ENCODE measurements at places on chromosomes 11 and 22.

GRCh38 chr22:27719535-27720227 is 81.9 kb downstream of the MN1 start:
- no peak for DNase-seq

DNA sequence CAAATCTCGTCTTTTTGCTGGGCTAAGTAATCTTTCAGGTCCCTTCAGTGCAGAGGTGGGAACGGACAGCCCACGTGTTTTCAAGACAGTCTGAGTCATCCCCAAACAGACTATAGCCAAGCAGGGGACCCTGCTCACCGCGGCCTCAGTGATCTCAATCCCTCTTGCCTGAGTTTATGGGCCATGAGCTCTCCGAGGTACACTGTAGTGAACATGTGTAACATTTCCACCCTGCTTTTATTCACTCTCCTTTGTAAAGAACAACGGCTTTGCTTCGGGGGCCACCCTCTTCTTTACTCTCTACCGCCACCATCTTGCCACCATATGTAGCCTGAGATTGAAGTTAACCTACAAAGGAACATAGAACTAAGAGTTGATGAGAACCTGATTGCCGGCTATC is 11.5 kb upstream of the KCTD14 start:
- no peak for DNase-seq

DNA sequence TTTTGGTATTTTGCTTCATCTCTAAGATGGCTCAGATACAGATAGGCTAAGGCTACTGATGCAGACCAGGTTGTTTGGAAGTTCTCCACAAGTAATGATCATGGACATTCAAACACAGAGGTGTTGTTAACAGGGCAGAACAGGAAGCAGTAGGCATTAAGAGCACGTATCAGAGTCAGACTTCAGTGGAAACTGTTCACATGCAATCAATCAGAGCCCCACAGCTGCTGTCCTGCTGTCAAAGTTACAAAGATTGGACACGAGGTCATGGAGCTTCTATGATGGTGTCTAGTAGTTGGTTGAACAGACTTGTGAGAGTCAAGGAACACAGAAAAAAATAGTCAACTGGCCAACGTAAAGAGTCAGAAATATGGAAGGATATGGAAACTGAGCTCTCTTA is 19.8 kb downstream of the OR10D3 start:
- DNase-seq = no peak

GRCh38 chr22:46061124-46061500 is 84.2 kb upstream of the WNT7B start:
- DNase-seq = no peak

Measured in esophagus muscularis mucosa (tissue), 4 donors.